LHCN-M2 (cell line): ENCODE measurements at places on chromosomes 7 and 10.

DNA sequence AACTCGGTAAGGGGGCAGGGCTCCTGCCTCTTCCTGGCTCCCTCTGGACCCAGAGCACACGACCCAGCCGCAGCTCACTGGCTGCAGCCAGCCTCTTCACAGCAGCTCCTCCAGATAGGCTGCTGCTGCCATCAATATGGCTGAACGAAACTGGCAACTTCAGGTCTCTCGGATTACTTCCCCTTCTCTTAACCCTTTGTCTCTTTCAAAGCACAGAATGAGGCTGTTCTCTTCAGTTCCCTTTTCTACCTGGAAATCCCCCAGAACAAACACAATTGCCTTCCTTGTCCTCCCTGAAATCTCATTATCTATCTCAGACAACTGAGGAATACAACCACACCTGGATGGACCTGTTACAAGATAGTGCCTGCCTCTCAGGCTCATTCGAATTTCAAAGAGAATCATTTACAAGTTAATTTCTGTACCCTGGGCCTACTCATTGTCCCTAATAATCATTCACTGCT lies 193.4 kb upstream of the MBL2 start:
- DNase-seq = no peak

DNA sequence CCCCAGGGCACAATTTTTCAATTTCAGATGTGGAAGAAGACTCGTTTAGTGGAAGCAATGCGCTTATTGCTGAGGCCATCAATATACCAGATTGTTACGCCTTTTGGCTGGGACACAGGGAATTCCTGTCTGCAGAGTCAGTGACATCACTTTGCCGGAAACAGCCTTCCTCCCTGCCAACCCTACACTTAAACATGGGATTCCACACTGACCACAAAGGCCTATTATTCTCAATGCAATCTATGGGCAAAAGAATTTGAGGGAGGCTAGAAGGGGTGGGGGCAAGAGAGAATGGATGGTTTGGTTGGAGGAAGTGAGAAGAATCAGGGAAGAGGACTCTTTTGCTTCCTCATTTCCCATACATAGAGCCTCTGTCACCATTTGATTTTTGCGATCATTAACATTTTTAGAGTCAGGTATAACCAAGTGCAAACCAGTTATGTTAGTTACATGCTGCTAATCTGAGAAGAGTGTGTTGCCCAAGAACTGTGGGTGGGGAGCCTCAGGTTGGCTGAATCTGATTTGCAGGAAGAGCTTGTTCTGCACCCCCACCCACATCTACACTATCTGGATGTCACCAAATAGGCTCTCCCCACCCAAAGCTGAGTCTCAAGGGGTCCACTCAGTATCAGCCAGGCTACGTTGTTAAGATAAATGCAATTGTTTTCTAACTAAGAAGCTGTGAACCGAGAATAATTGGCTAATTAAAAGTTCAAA lies 58.2 kb downstream of the ENTPD1 start:
- DNase-seq = peak; percentile 30

GRCh38 chr10:97827702-97828291 lies 21.8 kb upstream of the GOLGA7B start:
- DNase-seq = no peak

DNA sequence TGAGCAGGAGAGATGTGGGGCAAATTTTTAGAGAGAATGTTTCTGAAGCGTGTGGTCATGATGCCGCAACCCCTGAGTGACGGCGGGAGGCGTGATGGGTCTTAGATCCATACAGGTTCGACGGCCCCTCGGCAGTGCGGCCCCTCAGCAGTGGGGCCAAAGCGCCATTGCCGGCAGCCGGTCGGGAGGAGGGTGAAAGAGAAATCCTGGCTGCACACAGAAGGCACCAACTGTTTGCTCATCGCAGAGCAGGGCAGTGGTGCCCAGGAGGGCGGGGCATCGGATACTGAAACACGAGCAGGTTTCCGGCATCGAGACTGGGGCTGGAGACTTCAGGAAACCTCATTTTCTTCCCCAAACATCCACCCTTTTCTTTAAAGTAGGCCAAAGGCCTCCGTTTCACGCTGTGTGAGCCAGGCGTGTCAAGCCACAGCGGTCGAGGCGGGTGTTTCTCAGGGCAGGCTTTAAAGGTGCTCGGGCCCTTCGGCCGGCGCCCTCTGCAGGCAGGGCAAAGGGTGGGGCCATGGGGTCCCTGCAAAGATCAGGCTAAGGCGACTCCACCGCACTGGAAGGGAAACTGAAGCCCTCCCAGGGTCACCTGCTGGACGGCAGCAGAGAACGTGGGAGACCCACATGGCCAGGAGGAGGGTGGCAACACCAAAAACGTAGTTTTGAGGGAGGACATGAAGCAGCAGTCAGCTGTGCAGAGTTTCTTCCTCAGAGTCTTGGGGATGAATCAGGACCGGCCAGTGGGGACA lies 42.0 kb upstream of the PPP2R2D start:
- DNase-seq = no peak

GRCh38 chr10:72601144-72601543 lies 24.7 kb downstream of the MICU1 start:
- no peak for DNase-seq

GRCh38 chr7:110187877-110188554 lies 902.9 kb upstream of the LRRN3 start:
- DNase-seq = no peak
